Activated T-cell treated with anti-CD3 and anti-CD28 coated beads, Interleukin-2, amount 50 U/mL, for 48 hours (primary cell): ENCODE measurements at places on chromosomes 13 and 19.
A peak's percentile ranks its signal among the peaks of the same experiment; 100 is the strongest.

DNA sequence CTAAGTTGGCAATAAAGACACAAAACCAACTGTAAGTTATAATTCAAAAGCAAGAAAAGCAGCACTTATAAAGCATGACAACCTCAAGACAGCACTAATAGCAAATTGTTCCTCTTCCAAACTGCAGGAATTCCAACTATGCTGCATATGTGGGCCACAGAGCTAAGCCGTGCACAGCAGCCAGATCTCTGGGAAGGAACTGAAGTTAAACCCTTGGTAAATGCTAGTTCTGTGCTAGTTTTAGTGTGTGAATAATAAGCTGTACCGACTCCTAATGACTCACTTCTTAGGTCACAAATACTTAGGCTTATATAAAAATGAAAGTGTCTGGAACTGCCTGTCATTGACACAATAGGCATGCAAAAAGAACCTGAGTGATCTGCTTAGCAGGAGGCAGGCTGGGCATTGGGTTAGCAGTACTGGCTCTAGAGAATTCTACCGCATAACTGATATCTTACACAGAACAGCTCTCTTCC, 21.2 kb upstream of the GTF3A start:
- no peak for DNase-seq

DNA sequence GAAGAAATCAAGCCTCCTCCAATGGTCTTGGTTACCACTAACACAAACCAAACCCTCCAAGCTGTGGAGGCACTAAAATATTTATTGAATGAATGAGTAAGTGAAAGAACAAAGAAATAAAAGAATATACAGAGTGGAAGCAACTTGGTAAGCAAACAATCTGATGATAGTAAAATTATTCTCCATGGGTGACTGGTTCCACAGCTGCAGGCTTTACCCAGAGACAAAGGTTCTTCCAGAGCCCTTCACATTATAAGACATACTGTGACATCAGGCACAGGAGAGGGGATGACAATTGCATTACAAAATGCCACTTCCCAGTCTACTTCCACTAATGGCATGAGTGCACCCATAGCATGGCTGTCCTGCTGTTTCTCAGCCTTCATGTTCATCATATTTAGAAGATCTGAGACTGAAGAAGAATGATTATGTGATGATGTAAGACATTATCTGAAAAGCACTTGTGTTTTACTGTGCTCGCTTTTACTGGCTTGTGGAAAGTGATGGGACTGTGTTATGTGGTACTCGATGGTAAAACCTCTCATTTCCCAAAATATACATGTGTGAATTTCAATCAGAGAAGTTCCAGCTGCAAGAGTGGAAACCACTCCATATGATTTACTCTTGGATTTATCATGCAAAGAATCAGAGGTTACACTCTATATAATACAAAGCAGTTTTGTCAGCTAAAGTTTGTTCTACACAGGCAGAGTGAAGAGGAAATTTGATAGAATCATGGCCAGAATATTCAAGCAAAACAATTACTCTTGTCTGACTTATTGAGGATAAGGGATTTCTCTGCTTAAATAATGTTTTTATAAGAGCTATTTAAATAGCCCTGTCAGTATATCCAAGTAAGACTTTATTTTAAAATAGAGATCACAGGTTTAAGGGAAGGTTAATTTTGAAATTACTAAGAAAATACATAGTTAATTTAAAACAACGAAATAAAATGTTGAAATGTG, 220.2 kb upstream of the NBEA start:
- no peak for DNase-seq

DNA sequence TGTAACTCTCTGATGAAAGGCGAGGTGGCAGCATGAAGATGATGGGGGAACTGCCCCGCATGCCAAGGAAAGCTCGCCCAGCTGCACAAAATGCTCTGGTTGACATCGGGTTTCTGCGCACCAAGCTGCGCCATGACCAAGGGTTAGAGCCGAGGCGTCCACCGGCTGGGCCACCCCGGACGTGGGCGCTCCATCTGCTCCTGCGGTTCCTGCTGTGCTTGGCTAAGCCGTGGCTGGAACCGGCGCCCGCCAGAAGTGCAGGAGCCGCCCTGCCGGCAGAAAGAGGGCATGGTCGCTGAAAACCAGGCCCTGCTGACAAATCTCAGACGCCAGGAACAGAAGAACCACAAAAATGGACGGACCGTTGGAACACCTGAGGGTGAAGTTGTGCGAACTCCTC, 57.9 kb downstream of the ZNF100 start:
- no peak for DNase-seq

- no peak for DNase-seq
These were observed 242.8 kb downstream of the ENOX1 start for GRCh38 chr13:43544011-43544410.

DNA sequence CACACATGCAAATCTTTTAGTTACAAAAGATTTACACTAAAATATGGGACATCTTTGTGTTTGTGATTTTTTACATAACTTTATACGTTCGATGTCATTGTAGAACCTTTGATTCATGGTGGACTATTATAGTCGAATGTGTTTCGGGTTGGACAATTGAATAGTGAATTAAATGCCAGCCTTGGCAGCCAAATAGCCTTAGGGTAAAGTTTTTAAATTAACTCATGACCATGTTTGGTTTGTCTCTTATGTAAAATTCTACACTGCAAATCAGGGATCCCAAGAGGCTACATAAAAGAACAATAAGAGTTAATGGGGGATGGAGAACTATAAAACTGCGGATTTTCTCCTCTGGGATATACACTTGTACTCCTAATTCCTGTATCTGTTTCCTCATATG, 1735.6 kb upstream of the SPRY2 start:
- no peak for DNase-seq

- DNase-seq: no peak
These were observed 131.2 kb downstream of the RXFP2 start for GRCh38 chr13:31870511-31870910.

GRCh38 chr19:42212886-42213285, 4.6 kb downstream of the DEDD2 start:
- no peak for DNase-seq

DNA sequence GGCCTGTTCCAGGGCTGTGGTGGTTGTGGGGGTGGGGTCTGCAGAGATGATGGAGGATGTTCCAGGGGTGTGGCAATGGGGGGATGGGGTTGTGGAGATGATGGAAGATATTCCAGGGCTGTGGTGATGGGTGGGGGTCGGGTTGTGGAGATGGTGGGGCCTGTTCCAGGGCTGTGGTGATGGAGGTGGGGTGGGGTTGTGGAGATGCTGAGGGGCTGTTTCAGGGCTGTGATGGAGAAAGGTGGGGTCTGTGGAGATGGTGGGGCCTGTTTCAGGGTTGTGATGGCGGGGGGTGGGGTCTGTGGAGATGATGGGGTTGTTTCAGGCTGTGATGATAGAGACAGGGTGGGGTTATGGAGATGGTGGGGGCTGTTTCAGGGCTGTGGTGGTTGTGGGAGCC, 62.0 kb downstream of the TEX29 start:
- no peak for DNase-seq

GRCh38 chr19:47273313-47274070, 1.2 kb upstream of the INAFM1 start:
- DNase-seq: peak; percentile 92

DNA sequence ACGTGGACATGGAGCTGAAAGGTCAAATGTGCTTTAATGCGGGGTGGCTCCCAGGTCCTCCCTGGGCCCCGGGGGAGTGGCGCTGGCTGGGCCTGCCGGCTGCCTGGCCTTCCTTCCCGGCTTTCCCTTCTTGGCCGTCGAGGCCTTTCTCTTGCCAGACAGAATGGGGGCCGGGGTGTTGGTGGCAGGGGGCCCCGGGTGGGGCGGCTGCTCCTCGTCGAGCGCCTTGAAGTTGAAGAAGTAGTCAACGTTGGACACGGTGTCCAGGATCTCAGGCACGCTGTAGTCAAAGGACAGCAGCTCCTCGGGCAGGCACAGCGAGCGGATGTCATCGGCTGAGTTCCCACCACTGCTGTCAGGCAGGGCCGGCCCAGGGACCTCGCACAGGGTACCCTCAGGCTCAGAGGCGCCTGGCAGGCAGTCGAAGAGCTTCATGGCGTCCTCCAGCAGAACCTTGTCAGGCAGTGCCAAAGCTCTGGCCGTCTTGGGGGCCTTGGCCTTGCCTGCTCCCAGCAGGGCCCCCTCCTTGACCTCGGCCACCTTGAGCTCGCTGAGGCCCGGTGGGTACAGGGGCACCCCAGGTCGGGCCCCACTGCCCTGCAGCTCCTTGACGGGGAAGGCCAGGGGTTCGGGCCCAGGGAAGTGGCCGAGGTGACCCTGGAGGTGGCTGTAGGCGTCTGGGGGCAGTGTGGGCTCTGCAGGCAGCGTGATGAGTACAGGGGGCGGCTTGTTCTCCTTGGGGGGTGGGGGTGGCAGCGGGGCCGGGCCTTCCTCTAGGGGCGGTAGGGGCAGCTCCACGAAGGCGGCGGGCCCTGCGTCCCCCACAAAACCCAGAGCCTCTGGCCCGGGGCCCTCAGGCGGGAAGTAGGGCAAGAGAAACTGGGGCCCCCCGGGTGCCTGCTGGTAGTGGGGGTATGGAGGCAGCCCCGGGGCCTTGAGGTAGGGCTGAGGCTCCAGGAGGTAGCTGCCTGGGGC, 1.3 kb downstream of the PRR22 start:
- DNase-seq: no peak

- DNase-seq: no peak
These were observed 20.7 kb downstream of the OBI1 start for GRCh38 chr13:78638216-78638615.

GRCh38 chr19:33350538-33351309, 22.8 kb upstream of the CEBPG start:
- no peak for DNase-seq

GRCh38 chr19:18100710-18101109, 3.1 kb downstream of the MAST3 start:
- no peak for DNase-seq

- peak; percentile 45 for DNase-seq
These were observed 2.7 kb upstream of the PLIN3 start for GRCh38 chr19:4870025-4870700.

DNA sequence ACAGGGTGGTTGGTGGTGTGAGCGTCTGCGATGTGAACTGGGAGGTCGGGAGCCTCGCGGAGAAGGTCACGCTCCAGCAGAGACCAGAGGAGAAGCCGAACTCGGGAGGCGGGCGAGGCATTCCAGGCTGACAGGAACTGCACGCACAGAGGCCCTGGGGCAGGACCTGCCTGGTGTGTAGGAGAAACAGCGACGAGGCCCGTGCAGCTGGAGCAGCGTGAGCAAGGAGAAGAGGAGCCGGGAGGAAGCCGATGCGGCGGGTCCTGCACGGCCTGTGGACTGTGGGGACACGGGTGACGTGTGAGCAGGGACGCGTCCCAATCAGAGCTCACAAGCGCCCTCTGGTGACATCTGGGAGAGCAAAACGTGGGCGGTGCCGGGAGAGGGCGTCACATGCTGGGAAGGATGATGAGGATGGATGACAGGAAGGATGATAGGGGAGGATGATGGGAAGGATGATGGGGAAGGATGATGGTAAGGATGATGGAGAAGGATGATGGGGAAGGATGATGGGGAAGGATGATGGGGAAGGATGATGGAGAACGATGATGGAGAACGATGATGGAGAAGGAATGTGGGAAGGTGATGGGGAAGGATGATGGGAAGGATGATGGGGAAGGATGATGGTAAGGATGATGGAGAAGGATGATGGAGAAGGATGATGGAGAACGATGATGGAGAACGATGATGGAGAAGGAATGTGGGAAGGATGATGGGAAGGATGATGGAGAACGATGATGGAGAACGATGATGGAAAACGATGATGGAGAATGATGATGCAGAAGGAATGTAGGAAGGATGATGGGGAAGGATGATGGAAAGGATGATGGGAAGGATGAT, 16.1 kb upstream of the MADCAM1 start:
- peak; percentile 69 for DNase-seq

DNA sequence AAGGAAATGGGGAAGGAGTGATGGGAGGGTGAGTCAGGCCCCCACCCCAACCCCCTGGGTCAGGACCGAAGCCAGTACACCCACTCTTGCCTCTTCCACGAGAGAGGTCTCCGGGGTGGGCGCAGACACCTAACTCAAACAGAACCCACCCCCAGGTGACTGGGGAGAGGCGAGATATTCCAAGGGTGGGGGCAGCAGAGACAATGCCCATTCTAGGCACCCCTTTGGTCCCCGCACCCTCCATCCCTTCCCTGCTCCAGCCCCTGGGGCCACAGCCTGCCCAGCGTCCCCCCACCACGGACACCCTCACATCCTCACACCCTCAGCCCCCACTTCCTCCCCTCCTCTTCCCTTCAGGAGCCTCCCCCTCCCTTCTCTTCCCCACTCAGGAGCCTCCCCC, 682 bp downstream of the ZSCAN18 start:
- DNase-seq: no peak

- no peak for DNase-seq
These were observed 33.6 kb downstream of the MTMR6 start for GRCh38 chr13:25253702-25254101.

GRCh38 chr13:35593651-35594050, 117.2 kb upstream of the MAB21L1 start:
- no peak for DNase-seq

DNA sequence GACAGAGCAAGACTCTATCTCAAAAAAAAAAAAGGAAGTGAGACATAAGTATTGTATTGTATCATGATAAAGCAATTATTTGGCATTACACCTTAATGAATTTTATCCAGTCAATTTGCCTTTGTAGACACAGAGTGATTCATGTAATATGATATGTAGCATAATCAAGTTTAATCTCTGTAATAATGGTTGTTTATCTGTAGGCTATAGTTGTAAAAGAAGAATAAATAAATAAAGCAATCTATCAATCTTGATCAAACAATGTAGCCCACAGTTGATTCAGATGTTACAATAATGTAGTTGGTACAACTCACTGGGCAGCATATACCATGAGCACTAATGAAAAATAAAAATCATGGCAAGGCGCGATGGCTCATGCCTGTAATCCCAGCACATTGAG, 28.5 kb upstream of the CEACAM20 start:
- DNase-seq: no peak

- DNase-seq: no peak
These were observed 29.8 kb upstream of the FRY start for GRCh38 chr13:32001769-32002168.

GRCh38 chr13:52125547-52125946, 3.3 kb downstream of the NEK5 start:
- DNase-seq: no peak

- DNase-seq: no peak
These were observed 301.7 kb downstream of the NDFIP2 start for GRCh38 chr13:79782541-79783205.

- no peak for DNase-seq
These were observed 76.9 kb downstream of the COL4A1 start for GRCh38 chr13:110229905-110230563.
